H9 (cell line): ENCODE measurements at places on chromosomes 7 and 10.

DNA sequence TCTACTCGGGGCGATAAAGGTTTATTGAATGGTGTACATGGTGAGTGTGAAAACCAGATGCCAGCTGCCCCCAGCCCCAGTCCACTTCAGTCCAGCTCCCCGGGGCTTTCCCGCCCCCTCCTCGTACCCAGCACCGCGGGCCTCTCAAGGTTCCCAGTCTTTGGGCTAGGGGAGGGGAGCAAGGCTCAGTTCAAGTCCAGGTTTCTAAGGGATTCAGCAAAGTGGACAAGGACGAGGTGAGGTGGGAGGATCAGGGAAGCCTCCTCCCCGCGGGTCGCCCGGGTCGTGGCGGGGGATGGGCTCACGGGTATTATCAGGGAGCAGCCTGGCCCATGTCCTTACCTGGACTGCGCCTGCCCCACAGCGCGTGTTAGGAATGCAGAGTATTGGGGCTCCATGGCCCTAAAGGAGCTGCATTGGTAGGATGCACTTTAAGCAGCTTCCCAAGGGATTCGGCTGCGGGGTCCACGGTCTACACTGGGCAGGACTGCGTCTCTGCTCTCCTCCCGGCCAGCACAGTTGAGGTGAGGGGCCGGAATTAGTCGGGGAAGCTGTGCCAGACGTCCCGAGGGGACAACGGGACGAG lies 541 bp upstream of the PFKFB3 start:
- DNase-seq = no peak

DNA sequence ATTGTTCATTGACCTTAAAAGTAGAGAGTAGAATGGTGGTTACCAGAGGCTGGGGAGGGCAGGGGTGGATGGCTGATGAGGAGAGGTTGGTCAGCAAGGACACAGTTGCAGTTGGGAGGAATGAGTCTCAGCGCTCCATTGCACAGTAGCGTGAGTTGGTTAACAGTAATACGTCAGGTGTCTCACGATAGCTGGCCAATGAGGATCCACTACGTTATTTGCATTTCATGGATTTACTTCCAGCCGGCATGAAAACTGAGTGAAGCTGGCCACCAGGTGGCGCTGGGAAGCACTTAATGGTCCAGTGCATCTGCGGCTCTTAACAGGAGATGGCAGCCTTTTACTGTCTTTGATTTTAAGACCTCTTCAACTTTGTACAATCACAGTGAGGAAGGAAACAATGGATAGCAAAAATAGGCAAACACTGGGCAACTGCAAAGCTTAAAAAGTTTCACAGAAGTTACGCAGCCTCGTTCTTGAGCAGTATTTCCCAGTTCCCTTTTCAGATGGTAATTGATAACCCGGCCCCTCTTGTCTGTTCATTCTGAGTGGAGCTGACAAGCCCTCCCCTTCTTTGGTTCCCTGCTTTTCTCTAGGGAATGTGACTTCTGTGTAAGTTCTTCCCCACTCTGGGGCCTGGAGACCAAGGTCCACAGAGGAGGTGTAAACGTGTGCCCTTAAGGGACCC lies 23.7 kb downstream of the AKR1E2 start:
- peak; percentile 89 for DNase-seq

- DNase-seq = no peak
Observed at GRCh38 chr10:66717231-66717981, 208.4 kb upstream of the LRRTM3 start.

- DNase-seq = no peak
Observed at GRCh38 chr7:83640731-83641537, 8.0 kb downstream of the SEMA3E start.

GRCh38 chr10:117499248-117500105 lies 43.1 kb upstream of the EMX2 start:
- no peak for DNase-seq

DNA sequence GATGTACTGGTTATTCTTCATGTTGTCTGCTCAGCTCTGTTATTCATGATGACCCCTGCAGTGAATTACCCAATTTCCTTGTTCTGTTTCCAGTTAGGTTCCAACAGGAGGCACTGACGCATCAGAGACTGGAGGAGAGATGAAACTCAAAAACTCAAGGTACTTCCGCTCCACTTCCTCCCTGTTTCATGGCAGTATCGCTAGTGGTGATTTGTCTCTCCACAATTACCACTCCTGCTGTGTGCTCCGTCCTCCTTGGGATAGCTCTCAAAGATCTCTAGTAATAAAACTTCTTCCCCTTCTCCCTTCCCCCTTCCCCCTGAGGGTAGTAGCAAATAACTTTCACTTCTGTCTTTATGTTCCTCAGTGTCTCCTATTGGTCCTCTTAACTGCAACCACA lies 107.4 kb upstream of the ABCB5 start:
- no peak for DNase-seq

DNA sequence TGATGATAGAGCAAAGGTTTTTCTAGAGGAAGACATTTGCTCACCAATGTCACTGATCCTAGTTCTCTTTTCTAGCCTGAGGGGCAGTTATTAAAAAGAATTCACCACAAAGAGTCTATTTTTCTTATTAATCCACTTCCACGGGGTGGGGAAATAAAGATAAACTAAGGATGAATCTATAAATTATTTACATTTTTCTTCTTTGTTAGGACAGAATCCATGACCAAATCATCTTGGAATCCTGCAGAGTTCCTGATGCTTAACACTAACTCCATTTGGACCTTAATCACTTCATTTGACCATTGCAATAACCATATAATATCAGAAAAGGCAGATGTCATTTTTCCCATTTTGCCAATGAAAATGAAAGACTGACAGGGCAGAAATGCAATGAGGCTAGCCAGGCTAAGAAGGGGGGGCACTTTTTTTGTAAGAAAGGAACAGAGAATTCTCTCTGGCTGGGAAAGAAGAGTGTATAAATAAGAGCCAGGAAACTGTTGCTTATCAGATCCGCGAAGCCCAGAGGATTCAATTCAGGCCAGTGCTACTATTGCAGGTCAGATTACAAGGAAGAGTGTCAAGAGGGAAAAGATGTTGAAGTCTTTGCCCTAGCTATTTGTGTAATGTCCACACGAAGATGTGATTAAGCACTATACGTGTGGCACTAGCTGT lies 433.2 kb downstream of the TNS3 start:
- DNase-seq = no peak

GRCh38 chr10:103545771-103546281 lies 52.3 kb downstream of the NEURL1 start:
- DNase-seq = peak; percentile 14

DNA sequence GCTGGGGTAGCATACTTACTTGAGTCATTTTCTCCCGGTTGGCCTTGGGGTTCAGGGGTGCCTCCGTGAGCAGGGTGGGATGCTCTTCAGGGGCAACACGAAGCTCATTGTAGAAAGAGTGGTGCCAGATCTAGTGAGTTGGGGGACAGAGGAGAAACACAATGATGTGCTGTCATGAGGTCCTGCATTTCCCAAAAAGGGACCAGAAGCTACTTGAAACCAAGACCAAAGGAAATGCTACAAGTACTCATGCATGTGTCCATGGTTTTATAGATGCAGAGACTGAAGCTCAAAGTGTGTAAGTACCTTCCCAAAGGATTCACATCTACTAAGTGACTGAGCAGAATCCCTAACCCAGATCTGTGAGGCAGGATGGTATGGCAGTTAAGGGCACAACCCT lies 8.8 kb downstream of the ACTA2 start:
- DNase-seq = no peak

- no peak for DNase-seq
Observed at GRCh38 chr7:24714676-24715010, 42.6 kb downstream of the GSDME start.

- no peak for DNase-seq
Observed at GRCh38 chr7:119886007-119886406, 387.0 kb upstream of the KCND2 start.

DNA sequence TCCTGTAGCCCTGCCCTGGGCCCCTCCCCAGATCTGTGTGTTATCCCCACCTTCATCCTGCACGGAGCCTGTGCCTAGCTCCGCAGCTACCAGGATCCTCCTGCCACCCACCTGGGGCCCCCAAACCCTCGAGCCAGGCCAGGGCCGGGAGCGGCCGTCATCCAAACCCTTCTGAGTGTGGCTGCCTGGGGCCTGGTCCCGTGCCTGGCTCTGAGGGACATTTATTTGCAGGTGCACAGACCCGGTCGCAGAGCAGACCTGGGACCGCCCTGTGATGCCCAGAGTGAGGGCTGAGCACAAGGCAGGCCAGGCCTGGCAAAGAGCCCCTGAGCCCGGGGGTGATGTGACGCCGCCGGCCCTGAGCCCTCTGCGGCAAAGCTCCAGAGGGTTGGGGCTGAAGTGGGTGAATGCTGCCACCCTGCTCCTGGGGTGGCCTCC lies 27.4 kb upstream of the INPP5A start:
- DNase-seq = no peak

DNA sequence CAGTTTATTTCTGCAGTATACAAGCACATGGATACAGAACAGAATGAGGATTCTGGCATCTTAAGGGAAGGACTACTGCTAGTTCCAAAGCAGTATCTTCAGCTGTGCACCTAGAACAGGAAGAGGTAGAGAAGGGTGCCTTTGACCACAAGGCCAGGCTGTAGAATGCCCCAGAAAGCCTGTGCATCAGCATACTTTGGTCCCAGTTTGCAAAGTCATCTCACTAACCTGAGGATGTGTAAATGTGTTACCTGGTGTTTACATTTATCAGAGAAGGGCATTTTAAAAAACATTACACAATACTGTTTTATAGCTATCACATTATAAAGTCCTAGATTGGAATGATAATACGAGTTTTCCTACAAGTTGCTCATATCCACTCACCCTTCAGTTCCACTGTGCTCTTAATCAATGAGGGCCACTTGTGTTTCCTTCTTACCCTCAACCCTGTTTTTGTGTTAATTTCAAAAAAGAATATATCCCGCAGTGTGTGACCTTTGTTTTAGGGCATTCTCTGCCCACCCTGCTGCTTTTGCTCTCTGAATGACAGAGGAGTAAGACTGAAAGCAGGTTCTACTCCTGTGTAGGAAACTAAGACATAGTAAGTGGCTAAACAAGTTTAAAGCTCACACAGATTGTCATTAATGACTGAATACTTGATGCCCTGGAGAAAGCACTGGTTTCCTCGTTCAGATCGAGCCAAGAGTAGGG lies 3.4 kb downstream of the SLC35G1 start:
- no peak for DNase-seq

- DNase-seq = no peak
Observed at GRCh38 chr10:1538531-1539061, 198.7 kb downstream of the ADARB2 start.

DNA sequence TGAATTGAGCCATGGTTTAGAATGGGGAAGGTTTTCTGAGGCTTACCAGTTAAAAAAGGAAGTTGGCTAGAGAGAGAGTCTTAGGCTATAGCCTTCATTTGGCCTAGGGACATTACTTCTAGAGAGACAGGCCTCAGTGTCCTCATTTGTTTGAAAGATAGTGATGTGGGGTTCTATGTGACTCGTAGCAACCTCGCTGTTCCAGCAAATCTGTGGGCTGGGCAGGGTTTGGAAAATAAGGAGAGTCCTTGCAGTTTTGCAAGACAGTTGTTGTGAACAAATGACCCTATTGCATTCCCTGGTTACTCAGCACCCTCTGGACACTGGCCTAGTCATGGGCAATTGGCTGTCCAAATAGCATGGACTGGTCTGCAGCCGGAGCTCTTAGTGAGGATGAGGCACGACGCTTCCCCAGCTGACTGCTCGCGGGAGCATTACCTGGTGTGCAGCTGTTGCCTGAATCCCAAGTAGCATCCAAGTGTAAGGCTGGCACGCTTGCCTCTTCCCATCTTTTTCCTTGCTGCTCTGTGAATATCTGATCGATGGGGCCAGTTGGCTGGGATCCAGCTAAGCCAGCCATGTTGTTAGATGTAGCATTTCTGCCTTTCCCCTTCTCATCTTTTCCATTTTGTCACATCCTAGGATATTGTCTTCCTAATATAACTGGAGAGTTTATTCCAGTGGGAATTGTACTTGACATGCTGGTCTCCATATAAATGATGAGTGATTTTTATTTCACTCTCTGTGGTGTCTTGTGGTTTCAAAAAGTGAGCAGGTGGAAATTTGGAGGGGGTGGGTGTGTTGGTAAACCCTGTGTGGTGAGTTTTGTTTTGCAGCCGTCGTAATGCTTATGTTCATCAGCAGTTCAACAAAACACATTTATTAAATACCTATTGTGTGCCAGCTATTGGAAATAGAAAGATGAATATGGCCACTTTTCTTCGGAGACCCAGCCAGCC lies 99.8 kb downstream of the SND1 start:
- no peak for DNase-seq

DNA sequence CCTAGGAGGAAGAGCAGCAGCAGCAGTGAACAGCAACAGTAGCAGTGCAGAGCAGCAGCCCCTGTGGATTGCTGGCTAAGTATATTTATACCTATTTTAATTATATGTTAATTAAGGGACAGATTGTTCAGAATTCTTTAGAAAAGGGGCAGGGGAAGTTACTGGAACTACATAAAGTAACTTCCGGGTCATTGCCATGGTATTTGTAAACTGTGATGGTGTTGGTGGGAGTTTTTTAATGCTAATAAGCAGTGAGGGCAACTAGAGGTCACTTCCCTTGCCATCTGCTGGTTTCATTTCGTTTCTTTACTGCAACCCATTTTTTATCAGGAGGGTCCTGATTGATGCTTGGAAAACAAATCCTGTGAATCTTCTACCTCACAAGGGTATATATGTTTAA lies 229.8 kb upstream of the PODXL start:
- no peak for DNase-seq

DNA sequence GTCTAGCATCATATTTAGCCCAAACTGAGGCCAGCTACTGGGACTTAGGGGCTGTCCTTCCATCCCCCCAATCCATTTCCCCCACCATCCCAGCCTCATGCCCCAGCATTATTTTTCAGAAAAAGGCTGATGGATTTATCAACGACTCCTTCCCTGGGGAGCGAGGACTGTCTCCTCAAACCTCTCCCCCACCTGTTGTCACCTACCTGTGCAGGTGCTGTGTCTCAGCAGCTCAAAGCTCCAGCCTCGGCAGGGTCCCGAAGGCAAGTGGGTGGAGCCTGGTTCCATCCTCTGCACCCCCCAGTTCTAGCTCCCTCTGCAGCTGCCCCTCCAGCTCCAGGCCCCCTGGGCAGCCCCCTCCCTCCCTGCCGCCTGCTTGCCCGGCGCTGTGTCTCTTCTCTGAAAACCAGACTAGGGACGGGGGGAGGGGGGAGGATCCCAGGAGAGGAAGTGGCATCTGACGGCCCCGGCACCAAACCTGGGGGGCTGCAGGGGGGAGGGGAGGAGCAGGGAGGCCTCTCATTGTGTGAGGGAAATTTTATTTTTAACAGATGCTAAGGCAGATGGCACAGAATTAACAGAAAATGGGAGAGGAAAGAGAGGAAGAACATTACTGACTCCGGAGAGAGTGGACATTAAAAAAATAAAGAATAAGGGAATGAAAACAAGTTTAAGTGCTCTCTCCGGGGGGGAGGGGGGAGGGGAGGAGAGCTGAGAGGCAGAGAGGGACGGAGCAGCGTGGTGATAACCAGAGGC lies 61.7 kb upstream of the PAX2 start:
- DNase-seq = peak; percentile 42
